ENCODE measurements at places on chromosomes 7 and 10.

DNA sequence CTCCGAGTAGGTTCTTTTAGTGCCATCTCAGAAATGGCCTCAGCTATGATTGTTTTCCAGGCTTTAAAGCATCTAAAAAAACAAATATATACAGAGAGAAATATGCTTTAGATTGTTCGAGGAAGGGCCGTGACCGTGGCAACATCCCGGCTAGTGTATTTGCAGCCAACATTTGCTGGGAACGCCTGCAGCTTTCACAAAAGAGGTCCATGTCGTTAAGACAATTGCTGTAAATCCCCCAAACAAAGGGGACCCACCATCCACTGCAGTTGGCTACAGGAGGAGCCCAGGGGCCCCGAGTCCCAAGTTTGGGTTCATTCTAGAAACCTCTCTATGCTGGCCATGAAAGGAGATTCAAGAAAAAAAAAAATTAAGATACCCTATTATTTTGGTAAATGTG is 152.8 kb upstream of the TCF7L2 start:
- DNase-seq, result peak; percentile 60

GRCh38 chr10:58590152-58590840 is 77.6 kb downstream of the BICC1 start:
- no peak for DNase-seq

DNA sequence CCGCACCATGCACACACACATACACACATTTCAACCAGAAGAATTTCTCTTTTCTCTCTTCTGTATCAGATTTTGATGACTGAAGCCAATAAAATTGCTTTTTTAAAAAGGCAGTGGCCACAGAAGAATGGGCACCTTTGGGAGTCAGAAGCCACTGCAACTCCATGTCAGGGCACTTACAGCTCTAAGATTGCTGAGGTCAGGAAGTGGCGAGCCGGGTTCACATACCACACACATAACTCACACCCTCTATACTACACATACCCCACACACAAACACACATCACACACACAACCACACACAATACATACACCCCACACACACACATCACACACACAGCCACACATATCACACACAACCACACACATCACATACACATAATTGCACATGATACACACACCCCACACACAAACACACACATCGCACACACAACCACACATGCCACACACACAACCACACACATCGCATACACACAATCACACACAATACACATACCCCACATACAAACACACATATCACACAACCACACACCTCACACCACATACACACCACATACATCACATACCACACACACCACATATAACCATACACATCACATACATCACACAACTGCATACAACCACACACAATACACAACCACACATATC is 31.2 kb downstream of the GPRIN2 start:
- no peak for DNase-seq

- DNase-seq, result peak; percentile 86
Measured at GRCh38 chr10:79403441-79404230, 41.8 kb downstream of the ZCCHC24 start.

GRCh38 chr7:22728401-22729029 is 1.5 kb downstream of the IL6 start:
- DNase-seq, result peak; percentile 43

- DNase-seq, result no peak
Measured at GRCh38 chr10:96850825-96851224, 18.7 kb downstream of the LCOR start.

DNA sequence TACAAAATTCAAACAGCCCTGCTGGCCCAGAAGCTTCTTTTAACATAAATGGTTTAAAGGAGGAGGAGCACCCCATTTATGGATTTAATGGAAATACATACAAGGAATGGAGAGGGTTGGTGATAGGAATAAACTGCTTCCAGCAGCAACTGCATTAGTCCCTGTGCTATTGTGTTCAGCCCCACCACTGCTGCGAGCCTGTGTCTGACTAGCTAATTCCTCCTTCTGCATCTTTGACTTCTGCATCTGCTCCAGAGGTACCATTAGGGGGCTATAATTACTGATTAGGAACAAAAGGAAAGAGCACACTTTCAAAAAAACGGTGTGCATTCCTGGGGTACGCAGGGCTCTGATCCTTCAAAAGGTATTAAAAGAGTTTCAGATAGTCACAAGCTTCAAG is 24.8 kb downstream of the CDCA7L start:
- no peak for DNase-seq

DNA sequence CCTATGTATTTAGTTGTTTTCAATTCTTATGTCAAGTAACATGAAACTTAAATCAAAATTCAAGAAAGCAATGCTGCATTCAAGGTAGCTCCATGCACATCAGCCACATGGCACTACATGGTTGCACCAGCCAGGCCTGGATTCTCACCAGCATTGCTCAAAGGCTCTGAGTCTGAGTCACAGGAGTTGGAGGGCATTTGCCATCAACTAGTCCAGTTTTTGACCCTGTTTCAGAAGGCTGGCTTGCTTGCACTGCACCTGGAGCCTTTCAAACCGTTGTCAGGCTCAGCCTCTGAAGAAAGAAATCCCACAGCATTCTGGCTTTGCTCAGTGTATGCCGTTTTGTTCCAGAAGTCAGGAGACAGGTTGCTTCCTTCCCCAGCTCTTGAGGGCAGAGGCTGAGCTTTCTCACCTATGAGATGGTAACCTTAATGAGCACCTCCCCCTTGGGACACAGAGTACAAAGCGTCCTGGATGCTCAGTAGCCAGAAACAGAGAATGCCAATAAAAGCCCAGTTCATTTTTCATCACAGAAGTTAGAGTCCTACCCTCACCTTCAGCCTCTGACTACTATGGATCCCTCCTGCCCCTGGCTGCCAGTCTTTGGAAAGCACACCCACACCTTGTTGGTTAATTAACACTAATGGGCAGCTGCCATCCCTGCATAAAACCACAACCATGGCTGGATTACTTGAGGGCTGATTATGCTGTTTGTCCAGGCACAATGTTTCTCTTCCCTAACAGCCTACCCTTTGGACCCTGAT is 288.4 kb upstream of the LRRTM3 start:
- peak; percentile 8 for DNase-seq

GRCh38 chr7:18590744-18591340 is 95.3 kb downstream of the HDAC9 start:
- DNase-seq, result no peak

DNA sequence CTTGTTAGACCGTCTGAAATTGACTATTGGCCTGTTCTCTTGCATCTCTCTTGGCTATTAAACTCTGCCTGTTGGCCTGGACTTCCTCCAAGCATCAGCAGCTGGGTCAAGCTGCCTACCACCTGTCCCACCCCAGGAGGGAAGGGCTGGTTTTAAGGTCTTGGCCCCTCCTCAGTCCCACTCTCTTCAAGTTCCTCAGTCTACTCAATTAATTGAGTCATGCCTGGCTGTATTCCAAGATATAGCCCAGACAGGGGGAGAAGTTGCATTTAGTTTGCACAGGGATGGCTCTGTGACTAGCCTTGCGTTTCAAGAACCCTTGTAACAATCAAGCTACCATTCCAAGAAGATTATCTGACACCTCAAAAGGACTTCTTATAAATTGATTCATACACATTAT is 113.8 kb upstream of the GLI3 start:
- no peak for DNase-seq

- DNase-seq, result no peak
Measured at GRCh38 chr10:44967616-44968015, 8.0 kb downstream of the RASSF4 start.

GRCh38 chr10:112605063-112605462 is 158.0 kb downstream of the VTI1A start:
- DNase-seq, result no peak

GRCh38 chr7:16721541-16721940 is 32.0 kb upstream of the TSPAN13 start:
- DNase-seq, result no peak

DNA sequence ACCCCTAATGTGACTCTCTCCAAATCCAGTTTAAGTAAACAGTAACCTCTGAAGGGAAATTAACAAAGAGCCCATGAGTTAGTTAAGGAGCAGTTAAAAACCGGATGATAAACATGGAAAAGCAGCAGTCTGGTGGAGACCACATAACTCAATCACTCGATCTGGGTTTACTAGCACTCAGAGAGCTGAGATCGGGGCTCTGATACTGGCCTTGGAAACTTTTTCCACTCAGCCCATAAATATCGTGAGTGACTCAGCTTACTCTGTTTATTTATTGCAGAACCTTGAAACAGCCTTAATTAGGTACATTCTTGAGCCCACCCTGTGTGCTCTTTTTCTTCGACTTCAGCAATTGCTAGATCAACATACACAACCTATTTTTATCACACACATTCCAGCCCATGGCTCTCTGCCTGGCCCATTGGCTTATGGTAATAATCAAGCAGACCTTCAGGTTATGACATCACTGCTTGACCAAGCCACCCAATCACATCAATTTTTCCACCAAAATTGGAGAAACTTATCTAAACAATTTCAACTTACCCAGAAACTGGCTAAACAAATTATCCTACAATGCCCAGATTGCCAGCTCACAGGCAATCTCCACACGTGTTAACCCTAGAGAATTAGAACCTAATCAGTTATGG is 82.2 kb upstream of the GPR22 start:
- DNase-seq, result no peak

- peak; percentile 71 for DNase-seq
Measured at GRCh38 chr7:129144834-129145668, 544 bp downstream of the TSPAN33 start.

- DNase-seq, result peak; percentile 90
Measured at GRCh38 chr10:118595598-118596425, at the start of gene PRLHR. Gene PRLHR, minus strand, starts transcription at chr10:118595648. Its CDS starts 404 bp downstream, at chr10:118595244.

All from H7 (cell line).